Activated CD4-positive, CD25-positive, alpha-beta regulatory T cell treated with anti-CD3 and anti-CD28 coated beads, Interleukin-2, amount 50 U/mL, for 16 hours (primary cell): ENCODE measurements at places on chromosomes 7 and 10.

GRCh38 chr7:78055001-78055573 lies 256.5 kb downstream of the PHTF2 start:
- no peak for DNase-seq

DNA sequence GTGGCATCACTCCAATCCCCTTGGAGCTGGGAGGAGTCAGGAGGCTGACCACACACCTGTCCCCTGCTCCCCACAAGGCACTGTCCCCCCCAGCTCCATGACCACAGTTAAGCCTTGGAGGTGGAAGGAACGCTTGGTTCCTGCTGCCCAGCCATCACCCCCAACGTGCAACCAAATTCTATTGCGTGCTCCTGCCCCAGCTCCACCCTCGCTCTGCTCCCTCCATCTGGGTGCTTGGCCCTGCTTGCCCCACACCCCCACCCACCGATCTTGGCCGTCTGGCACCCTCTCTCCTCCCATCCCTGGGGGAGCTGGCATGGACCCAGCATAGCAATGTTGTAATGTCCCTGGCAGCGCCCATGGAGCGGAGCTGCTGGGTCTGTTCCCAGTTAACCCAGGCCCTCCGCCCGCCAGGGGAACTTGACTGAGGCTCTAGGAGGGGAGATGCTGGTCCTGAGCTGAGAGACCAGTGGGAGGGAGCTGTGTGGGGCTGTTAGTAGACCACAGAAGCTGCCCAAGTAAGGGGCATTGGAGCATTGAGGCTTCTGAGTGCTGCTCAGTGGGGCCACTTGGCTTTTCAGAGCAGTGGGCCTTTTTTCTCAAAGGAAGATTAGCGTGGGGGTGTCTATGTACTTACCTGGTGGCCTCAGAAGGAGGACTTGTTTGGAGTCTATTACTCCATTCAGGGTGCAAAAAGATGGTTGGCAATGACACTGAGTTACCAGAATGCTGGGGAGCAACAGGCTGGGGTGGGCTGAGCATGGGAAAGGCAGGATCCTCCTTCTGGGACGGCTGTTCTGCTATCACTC lies 1.1 kb downstream of the EPHB6 start:
- DNase-seq, result no peak

DNA sequence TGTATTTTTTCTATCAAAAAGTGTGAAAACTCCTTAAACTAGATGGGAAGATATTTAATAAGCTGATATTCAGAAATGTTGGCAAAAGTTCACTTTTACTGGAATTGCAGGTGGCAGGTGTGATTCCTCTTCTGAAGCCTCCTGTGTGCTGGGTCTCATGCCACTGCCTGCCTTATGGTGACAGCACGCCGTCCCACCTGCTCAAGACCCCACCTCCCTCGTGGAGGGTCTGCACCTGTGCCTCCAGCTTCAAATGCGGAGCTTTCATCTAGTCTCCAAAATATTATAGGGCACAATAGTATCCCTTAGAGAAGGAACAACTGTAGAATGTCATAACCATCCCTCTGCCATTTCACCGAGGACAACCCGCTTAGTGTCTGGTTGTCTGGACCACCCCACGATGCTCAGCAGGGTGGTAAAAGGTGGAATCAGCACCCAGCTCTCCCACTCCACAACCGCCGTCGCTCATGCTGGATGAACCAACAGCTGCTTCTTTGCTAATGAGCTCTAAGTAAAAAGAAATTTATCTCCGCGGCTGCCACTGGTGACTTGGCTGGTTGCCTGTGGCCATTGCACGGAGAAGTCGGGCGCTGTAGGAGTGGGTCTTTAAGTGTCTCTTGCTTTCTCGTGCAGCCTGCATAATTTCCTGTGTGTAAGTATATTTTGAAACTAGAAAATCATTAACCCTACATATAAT lies 119.3 kb upstream of the TCERG1L start:
- no peak for DNase-seq

- no peak for DNase-seq
These were observed 130.2 kb downstream of the EGFR start for GRCh38 chr7:55149001-55149400.

GRCh38 chr7:19107081-19107355 lies 10.4 kb downstream of the TWIST1 start:
- DNase-seq, result no peak

DNA sequence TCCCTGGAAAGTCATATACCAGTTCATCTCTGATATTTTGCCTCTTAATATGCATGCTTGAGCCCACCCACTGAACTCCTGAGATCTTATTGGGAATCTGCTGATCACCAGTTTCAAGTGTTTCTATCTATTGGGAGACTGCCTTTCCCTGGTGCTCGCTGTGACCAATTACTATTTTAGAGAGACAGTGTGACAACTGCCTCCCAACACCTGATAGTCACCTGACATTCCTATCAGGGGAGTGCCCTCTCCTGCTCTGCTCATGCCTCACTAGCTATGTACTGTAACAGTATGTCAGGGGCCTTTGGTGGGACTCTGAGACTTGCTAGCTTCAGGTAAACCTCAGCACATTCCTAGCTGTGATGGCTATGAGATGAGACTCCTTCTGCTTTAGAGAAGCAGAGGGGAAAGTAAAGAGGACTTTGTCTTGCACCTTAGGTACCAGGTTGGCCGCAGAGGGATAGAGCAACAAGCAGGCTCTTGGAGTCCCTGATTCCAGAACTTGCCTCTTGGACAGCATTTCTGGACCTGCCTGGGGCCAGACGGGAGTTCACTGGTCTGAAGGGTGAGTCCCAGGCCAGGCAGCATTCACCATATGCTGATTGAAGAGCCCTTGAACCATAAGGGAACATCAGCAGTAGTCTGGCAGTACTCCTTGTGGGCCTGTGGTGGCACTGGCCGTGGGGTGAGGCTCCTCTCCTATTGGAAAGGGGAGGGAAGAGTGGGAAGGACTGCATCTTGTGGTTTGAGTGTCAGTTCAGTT lies 34.4 kb upstream of the ARHGAP12 start:
- no peak for DNase-seq

GRCh38 chr7:145092766-145093165 lies 256.9 kb upstream of the TPK1 start:
- DNase-seq, result no peak

GRCh38 chr7:3598854-3599253 lies 297.8 kb downstream of the SDK1 start:
- no peak for DNase-seq

DNA sequence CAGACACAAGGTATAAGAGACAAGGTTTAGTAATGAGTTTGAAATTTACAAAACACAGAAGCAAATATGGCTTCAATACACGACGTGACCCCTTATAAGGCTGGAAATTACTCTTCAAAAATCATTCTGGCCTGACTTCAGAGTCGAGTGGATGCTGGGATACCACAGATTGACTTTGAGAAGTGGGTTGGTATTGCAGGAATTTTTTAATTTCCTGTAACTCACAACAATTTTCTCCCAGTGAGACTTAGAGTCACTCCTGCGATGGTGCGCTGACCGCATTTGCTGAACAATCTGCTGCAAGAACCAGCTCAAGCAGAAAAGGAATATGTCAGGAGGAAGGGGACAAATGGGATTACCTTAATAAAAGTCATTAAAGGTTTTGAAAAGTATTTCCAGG lies 132.1 kb downstream of the EMX2 start:
- no peak for DNase-seq

GRCh38 chr7:5667391-5667790 lies 114.1 kb downstream of the RNF216 start:
- DNase-seq, result no peak

GRCh38 chr7:108224387-108224786 lies 94.2 kb upstream of the LAMB4 start:
- no peak for DNase-seq

DNA sequence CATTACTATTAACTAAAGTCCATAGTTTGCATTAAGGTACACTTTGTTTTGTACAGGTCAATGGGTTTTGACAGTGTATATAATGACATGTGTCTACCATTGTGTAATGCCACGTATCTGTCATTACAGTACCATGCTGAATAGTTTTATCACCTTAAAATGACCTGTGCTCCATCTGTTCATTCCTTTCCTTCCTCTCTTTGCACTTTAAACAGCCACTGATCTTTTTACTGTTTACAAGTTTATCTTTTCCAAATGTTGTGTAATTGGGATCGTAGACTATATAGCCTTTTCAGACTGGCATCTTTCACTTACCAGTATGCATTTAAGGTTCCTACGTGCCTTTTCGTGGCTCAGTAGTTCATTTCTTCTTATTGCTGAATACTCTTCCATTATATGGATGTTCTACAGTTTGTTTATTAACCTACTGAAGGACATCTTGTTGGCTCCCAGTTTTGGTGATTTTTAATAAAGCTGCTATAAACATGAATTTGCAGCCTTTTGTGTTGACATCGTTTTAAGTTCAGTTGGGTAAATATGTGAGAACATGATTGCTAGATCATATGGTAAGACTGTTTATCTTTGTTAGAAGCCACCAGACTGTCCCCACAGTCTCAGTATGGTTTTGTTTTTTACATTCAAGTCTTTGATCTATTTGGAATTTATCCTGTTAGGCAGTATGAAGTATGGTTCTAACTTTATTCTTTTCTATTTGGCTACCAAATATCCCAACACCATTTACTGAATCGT lies 24.7 kb downstream of the STAM start:
- no peak for DNase-seq

DNA sequence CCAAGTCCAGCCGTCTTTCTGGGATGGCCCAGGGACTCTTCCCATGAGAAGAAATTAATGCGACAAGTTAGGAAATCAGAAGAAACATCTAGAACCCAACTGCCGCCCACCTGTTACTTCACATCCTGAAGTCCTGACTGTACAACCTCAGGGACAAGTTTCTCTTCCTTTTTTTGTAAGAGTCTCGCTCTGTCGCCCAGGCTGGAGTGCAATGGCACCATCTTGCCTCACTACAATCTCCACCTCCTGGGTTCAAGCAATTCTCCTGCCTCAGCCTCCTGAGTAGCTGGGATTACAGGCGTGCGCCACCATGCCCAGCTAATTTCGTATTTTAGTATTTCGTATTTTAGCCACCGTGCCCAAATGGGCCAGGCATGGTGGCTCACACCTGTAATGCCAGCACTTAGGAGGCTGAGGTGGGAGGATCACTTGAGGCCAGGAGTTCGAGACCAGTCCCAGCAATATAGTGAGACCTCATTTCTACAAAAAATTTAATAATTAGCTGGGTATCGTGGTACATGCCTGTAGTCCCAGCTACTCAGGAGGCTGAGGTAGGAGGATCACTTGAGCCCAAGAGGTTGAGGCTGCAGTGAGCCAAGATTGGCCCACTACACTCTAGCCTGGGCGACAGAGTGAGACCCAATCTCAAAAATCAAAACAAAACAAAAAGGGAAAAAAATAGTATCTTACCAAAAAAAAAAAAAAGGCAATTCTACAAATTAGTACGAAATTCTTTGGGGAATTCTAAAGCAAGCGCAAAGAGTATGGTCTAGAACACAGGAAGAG lies 20.8 kb downstream of the LAT2 start:
- no peak for DNase-seq

DNA sequence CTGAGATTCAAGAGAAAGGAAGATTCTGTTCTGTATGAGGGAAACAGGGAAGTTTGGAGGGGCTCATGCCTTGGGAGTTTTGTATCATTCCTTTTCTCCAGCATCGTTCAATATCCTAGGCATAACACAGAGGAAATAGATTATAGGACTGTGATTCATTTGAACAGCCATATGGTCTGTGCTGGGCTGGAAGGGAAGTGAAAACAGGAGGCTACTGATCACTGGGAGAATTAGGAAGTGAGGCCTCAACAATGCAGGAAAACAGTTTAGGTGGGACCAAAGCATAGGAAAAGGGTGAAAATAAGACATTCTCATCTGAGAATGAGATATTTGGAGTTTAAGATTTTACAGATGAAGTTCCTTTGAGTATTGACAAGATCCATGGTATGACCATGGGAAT lies 70.7 kb upstream of the MKX start:
- DNase-seq, result no peak

DNA sequence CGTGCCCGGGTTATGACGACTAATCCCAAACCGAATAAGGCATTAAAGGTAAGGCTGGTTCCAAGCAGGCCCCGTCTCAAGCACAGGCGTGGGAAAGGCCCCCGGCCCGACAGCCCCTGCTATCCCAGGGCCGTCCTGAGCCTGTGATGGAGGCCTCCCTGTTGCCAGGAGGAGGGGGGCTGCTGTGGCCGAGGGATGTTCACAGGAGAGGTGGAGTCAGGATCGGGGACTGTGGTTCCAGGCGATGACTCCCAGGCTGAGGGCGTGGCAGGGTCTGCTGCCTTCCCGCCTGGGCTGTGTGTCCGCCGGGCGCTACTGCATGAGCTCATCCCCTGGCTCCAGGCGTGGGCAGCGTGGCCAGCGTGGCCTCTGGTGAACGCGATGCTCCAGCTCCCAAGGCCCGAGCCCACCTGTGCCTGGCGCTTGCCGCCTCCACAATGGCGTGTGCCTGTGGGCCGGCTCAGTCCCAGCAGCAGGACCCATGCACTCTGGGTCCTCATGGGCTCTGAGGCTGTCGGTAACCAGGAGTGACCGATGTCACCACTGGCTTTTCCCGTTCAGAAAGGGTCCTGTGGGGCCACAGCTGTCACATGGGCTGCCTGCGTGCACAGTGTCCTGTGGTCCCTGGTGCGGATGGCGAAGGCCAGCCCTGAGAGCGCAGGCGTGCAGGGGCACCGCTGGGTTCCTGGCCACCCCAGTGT lies 8.8 kb downstream of the MAFK start:
- no peak for DNase-seq

GRCh38 chr10:74967911-74968666 lies 141.7 kb downstream of the KAT6B start:
- no peak for DNase-seq

- no peak for DNase-seq
These were observed 5.4 kb downstream of the LRWD1 start for GRCh38 chr7:102469972-102470825.

GRCh38 chr10:4834898-4835405 lies 8.9 kb downstream of the AKR1E2 start:
- no peak for DNase-seq

GRCh38 chr7:23593706-23594105 lies 3.5 kb upstream of the CCDC126 start:
- no peak for DNase-seq

GRCh38 chr10:76002262-76002854 lies 570.9 kb downstream of the LRMDA start:
- no peak for DNase-seq

DNA sequence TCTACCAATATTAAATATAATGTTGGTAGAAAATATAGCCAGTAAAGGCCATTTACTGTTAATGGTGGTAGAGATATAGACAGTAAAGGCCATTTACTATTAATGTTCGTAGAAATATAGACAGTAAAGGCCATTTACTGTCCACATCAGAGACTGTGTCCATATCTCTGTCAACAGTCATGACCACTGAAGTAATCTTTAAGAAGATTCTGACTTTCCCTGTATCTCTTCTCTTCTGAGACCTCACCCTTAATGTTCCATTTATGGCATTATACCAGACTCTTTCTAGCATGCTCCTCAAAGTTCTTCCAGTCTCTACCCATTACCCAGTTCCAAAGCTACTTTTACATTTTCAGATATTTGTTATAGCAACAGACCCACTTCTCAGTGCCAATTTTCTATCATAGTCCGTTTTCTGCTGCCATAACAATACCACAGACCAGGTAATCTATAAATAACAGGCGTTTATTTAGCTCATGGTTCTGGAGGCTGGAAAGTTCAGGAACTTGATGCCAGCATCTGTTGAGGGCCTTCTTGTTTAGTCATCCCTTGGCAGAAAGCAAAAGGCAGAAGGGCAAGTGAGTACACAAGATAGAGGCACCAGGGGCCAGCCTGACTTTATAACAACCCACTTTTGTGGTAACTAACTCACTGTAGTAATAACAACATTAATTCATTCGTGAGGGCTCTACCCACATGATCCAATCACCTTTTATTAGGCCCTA lies 7.9 kb upstream of the NUDCD3 start:
- no peak for DNase-seq

GRCh38 chr10:44854693-44855350 lies 56.3 kb upstream of the TMEM72 start:
- no peak for DNase-seq

- no peak for DNase-seq
These were observed 11.2 kb downstream of the C10orf120 start for GRCh38 chr10:122688293-122688989.
